KG1 (cell line): ENCODE measurements at places on chromosomes 1 and 21.

DNA sequence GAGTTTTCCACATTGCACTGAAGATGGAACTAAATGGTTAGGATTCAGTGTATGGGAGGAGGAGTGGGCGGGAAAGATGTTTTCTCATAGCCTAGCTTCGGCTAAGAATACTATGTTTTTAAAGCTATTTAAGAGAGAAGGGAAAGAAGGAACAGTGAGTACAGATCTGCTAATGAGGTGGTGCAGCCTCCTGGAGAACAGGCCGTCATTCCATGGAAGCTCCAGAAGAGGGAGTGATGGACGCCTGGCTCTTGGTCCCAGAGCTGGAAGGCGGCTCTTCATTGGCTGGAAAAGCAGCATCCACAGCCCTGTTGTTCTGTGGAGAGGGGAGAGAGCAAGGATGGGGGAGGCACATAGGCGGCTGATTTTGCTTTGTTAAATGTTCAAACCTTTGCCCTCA is 6.9 kb downstream of the CAMK1G start:
- no peak for DNase-seq

DNA sequence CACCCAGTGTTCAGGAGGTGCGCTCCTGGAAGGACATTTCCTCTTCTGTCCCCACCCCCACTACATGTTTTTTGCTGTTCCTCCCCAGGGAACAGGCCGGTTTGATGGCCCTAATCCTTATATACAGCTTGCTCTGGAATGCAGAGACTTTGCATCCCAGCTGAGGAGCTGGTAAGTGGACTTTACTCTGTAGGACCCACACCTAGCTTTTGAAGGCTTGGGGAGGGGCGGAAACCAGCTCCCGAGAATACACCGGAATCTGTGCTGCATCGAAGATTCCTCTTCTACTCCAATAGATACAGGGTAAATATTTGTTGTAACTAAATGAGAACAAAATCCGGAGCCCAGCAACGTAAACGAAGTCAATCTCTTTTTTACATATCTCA is 1.2 kb upstream of the CGN start:
- no peak for DNase-seq

DNA sequence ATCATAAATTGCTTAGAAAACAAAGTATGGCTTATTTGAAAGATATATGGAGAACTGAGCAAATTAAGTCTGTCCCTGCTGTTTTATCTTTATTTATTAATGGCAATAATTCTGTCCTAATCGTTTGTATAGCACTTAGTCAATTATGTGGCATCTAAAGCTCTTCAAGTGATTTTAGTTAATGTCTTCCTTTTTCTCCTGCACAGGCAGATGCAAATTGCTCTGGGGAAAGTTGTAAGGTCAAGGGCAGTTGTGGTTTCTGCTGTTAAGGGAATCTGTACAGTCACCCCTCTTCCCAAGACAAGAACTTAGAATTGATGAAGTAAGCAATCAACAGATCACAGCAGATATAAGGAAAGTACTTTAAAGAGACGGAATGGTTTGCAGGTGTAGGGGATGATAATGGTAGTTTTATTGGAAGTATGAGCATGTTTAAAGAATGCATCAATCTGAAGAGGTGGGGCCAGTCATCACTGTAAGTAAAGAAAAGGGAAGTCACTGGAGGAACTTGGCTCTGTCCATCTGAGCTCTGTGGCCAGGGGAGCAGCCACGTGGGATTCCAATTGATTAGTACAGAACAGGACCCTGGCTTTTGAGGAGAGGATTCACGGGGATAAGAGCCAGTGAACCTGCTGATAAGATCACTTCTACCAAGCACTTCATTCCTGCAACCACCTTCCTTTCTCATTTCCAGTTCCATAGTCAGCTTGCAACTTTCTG is 116.0 kb upstream of the KCNJ6 start:
- DNase-seq, result no peak

- no peak for DNase-seq
Observed at GRCh38 chr1:207398986-207399385, 55.1 kb upstream of the CR2 start.

DNA sequence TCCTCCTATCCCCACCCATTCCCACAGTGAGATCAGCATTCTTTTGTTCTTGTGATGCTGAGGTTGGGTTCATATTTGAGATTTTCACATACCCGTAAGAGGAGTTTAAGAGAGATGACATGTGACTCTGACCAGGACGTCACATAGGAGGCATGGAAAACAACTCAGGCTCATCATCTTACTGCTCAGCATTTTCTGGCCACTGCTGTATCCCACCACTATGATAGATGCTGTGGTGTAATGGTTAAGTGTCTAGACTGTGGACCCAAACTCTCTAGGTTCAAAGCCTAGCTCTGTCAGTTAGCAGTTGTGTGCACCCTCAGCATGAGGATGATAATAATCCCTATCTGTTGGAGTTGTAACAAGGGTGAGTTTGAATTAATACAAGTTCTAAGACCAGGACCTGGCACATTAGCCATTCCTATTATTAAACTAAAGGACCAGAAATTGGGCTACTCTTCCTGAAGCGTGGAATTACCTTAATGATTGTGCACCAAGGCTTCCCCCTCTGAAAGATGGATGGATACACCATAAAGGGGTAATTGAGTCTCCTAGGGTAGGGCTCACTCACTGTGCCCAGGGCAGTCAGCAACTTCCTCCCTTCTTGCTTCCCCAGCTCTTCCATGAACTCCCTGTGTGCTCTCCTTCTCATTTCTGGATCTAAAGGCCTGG is 40.9 kb downstream of the LGR6 start:
- DNase-seq, result no peak

- no peak for DNase-seq
Observed at GRCh38 chr1:20555025-20555757, 2.8 kb downstream of the FAM43B start.

DNA sequence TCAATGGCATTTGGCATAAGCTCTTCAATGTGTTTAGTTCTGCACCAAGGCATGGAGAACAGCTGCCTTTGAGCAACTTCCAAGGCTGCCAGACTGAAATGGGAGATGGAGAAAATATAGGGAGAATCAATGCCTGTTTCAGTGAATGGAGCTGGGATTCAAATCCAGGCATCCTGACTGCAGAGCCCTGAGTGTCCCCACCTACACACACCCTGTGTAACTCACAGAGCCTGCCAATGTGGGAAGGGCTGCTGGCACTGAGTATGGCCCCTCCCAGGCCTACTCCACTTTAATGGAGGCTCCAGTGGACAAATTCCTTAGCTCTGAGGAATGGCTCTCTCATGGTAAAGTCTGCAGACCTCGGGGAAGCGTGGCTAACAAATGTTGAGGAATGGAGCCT is 145.6 kb upstream of the TNR start:
- no peak for DNase-seq

DNA sequence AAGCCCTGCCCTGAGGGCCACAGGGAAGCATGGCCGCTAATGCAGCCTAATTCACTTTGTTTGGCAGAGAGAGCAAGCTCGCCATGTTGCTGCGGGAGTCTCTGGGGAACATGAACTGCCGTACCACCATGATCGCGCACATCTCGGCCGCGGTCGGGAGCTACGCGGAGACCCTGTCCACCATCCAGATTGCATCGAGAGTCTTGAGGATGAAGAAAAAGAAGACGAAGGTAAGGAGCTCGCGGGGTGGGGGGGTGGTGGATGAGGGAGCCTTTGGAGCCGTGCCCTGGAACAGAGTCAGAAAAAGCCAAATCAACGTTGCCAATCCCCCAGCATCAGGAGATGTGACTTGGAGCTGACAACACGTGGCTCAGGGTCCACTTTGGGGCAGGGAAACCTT is 529.4 kb downstream of the KIF26B start:
- no peak for DNase-seq

- no peak for DNase-seq
Observed at GRCh38 chr1:98164509-98164908, 243.7 kb upstream of the DPYD start.

DNA sequence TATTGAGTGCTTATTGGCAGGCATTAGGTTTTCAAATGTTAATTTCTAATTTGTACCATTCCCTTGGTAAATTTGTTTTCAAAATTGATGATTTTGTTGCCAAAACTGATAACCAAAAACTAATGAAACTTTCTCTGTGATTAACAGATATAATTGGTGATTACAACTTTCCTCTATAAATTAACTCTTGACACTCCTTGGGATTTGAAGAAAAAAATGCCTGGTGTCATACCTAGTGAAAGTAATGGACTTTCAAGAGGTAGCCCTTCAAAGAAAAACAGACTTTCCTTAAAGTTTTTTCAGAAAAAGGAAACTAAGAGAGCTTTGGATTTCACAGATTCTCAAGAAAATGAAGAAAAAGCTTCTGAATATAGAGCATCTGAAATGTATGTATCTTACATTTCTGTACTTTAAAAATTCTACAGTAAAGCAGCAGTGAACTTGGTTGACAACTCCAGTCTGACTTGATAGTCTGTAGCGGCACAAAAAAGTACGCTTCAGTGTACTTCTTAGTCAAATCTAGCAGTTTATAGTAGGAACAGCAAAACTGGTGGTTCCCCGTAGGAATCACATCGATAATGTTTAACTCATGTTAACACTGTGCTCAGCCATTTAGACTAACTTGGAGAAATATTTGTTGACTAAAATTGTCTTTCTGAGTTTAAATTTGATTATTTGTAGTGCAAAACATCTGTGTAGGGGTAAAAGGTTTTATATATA is 3.0 kb downstream of the USP1 start:
- peak; percentile 14 for DNase-seq

GRCh38 chr1:40317394-40318074 is 448 bp upstream of the COL9A2 start:
- DNase-seq, result no peak

GRCh38 chr1:206100226-206100815 is 16.9 kb downstream of the AVPR1B start:
- no peak for DNase-seq

GRCh38 chr21:26849428-26850115 is 4.4 kb upstream of the ADAMTS1 start:
- peak; percentile 31 for DNase-seq

DNA sequence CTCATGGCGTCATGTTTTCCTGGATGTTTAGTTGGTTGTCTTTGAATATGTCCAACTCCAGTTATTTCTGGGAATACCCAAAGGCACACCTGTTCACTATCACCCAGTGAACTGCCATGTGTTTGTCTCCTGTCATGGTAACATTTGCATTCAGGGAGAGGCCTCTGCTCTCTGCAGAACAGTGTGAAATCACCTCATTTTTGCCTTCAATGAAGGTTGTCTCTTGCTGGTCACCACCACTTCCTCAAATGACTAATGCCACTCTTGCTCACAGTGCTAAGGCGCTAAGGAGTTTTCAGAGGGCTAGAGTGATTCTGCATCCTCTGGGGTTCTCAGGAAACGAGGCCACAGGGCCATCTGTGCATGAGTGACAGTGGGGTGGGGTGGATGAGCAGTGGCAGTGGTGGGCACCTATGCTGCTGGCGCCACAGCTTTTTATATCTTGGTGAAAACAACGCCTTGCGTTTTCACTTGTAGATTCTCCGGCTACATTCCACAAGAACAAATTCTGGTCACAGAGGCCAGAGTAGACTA is 60.0 kb upstream of the ATP5PO start:
- peak; percentile 53 for DNase-seq

DNA sequence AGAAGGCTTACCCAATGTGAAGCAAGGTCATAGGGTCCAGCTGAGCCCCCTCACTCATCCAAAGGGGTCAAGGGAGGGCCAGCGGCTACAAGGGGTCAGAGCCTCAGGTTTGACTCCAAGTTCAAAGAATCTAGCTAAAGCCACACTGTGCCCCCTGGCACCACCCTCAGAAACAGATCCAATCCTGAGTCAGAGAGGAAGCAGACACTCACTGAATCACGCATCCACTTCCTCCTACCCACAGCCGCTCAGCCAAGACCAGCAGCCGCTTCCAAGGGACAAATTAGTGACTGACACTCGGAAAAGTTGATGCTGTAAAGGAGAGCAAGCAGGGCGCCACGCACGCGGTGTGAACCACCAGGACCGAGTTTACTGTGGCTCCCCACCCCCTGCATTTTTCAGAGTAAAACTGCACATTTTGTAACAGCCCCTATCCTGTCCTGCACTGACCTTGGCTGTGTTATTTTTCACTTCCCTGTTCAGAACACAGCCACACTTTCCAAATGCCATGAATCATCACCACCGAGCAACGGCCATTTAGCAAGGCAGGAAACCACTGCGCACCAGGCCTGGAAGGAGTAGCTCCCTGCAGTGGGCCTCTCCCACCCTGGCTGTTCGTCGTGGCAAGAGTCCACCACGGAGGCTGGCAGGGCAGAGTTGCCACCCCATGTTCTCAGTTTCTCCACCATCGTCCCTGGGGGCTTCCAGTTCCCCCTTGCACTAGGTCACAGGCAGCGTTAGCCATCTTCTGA is 147.8 kb downstream of the TOMM20 start:
- peak; percentile 89 for DNase-seq

DNA sequence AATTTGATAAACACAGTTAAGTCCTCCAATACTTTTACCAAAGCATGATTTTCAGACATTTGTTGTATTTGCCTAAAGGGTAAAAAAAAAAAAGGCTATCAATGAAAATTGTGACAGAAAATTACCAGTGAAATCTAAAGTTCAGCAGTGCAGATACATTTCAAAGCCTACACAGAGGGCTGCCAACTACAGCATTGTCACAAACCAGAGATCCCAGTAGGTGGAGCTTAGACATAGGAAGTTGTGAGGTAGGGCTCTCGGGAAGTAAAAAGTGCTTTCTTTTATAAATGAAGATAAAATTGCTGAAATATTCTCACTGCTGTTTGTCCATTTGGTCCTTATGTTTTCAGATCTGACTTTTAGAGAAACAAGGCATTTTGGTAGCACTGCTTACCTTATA is 123.0 kb downstream of the DYRK1A start:
- no peak for DNase-seq

DNA sequence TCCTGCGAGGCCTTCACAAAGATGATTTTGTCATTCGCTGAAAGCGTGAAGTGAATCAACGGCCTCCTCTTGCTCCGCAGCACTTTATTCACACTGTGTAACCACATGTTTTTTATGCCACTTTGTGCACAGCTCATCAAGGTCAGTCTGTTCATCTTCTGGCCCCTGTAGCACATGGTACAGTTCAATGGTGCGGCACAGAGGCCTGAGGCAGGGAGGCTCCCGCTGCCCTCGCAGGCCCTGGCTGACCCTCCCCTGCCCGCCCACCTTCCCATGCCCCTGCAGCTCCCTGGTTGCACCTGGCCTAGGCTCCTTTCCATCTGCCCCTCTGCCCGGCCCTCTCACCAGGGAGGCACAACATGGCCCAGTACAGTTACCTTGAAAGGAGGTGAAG is 87.5 kb downstream of the CD247 start:
- no peak for DNase-seq

DNA sequence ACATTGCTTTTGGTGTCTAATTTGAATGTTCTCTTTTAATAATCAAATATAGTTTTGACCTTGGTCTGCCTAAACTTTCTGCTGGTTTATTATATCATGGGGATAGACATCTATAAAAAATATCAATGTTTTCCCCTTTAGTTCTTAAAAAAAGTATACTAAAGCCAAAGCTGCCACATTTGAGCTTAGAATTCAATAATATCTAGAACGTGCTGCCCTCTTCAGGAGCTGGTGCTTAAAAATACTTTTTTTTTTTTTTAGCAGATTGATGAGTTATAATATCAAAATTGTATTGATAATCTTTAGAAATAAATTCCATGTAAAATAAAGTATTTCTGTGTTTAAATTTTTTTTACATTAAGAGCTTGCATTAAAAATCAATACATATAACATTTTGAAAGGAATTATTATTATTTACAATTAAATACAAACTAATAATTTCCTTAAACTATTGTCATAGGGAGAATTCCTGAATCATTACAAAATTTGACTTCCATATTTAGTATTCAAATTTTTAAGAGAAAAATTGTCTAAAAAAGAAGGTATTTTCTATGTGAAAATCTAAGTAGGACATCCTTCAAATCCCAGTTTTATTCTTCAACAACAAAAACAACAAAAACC is 40.1 kb upstream of the ADGRL2 start:
- DNase-seq, result peak; percentile 1
